ENCODE measurements at places on chromosomes 7 and 10.

GRCh38 chr10:107666214-107666613 lies 501.7 kb upstream of the SORCS1 start:
- DNase-seq = no peak

GRCh38 chr7:43537765-43538403 lies 45.0 kb upstream of the STK17A start:
- DNase-seq = no peak

DNA sequence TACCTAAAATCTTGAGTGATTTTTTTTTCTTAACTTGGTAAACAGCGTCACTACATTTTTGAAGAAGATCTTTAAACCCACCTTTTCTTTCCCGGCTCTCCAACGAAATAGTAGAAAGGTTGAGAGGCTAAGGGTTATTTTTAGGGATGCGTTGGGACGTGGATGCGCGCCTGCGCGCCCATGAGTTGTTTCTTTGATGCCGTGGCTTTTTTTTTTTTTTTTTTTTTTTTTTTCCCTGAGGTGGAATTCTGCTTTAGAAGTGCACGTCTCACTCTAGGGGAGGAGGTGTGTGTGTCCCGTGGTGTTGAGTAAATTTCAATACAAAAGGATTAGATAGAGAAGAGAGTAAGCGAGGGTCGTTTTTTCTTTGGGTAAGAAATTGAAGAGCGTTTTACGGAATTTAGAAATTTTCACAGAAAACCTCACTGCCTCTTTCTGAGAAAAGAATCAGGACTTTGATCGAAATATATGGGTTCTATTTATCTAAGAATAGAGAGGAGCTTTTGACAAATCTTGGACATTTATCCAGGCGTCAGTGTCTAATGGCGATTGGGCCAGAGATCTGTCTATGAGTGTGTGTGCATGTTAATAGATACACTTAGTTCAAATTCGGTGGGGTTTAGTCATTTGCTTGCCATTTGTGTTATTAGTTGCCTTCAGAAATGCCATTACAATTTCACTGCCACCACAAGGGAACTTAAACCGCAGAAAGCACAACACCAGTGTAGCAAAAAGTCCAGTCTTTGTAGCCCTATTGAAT lies 1.2 kb upstream of the SP8 start:
- no peak for DNase-seq

GRCh38 chr10:112898540-112899390 lies 51.3 kb upstream of the TCF7L2 start:
- DNase-seq = no peak

GRCh38 chr7:26372704-26373103 lies 81.0 kb downstream of the SNX10 start:
- no peak for DNase-seq

DNA sequence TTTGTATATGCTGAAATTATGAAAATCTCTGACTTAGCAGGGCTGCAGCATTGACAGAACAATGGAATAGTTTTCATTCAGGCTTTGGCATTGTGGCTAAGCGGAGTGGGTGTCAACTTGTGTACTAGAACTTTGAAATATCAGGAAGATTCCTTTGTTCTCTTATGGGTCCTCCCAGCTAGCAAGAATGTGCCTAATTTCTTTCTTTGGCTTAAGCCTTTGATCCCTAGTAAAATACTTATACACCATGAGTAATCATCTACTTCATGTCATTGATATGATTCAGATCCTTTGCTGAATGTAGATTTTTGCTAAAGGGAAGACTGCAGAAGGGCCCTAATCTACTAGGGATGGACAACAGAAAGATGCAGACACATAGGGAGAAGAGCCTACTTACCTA lies 6.2 kb downstream of the AVL9 start:
- no peak for DNase-seq

Data from BJ (cell line).